NAMALWA (cell line): ENCODE measurements at places on chromosomes 4 and X.

- no peak for DNase-seq
Observed at GRCh38 chrX:120459309-120459708, 9.8 kb downstream of the LAMP2 start.

DNA sequence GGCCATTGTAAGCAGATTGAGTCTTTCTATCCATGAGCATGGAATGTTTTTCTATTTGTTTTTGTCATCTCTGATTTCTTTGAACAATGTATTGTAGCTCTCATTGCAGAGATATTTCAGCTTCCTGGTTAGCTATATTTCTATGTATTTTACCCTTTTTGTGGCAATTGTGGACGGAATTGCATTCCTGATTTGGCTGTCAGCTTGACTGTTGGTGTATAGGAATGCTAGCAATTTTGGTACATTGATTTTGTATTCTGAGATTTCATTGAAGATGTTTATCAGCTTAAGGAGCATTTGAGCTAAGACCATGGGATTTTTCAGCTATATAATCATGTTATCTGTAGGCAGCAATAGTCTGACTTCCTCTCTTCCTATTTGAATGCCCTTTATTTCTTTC is 154.6 kb downstream of the GUCY2F start:
- DNase-seq, result no peak

GRCh38 chr4:173531086-173531965 is 1.3 kb upstream of the HAND2 start:
- DNase-seq, result no peak

DNA sequence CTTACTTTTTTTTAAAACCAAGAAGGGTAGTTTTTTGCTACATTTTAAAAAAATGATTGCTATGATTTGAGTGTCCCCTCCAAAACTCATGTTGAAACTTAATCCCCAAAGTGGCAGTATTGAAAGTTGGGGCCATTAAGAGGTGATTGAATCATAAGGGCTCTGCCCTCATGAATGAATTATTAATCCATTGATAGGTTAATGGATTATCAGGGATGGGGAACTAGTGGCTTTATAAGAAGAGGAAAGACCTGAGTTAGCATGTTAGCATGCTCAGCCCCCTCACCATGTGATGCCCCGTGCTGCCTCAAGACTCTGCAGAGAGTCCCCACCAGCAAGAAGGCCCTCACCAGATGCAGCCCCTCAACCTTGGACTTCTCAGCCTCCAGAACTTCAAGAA is 31.0 kb downstream of the SMIM43 start:
- DNase-seq, result no peak

DNA sequence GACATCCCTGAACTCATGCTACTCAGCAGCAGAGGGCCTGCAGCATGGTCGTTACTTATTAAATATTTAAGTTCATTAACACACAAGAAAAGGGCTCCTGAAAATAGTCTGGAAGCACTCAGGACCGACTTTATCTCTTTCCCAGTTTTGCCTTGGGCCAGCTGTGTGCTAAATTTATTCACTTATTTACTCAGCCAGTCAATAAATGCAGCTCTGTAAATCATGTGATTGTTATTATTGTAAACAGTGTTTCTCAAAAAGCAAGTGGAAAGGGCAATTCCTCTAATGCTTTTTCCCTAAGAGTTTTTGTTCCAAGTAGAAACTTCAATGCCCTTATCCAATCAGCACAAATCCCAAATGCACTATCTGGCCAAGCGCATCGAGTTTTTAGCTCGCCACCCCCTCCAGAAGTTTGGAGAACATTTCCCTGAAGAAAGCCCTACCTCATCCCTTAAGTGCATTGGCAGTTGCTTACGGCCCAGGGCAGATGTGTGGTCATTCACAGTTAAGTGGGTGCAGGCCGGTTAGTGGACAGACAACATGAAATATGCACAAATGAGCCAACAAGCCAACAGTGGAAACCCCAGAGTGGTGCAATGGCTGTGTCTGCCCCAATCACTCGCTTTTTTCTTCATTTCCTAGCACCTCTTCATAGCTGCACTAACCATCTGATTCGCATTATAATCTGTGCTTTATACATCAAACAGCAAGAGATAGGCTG is 125.8 kb downstream of the SMIM20 start:
- no peak for DNase-seq

- no peak for DNase-seq
Observed at GRCh38 chr4:173525118-173526011, 4.7 kb downstream of the HAND2 start.

GRCh38 chr4:121712001-121712651 is 15.3 kb upstream of the ANXA5 start:
- no peak for DNase-seq

- no peak for DNase-seq
Observed at GRCh38 chr4:155657169-155657568, 9.5 kb upstream of the GUCY1A1 start.

GRCh38 chr4:163621821-163622220 is 127.3 kb downstream of the TMA16 start:
- no peak for DNase-seq

DNA sequence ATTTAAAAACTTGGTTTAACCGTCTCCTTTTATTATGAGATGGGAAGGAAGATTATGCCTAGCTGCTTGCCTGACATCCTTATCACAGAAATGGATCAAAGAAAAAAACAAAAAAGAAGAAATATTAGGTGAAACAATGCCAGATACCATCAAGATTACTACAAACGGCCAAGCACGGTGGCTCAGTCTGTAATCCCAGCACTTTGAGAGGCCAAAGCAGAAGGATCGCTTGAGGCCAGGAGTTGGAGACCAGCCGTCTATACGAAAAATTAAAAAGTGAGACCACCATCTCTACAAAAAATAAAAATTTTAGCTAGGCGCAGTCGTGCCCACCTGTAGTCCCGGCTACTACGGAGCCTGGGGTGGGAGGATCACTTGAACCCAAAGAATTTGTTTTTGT is 2.3 kb downstream of the FRYL start:
- no peak for DNase-seq

DNA sequence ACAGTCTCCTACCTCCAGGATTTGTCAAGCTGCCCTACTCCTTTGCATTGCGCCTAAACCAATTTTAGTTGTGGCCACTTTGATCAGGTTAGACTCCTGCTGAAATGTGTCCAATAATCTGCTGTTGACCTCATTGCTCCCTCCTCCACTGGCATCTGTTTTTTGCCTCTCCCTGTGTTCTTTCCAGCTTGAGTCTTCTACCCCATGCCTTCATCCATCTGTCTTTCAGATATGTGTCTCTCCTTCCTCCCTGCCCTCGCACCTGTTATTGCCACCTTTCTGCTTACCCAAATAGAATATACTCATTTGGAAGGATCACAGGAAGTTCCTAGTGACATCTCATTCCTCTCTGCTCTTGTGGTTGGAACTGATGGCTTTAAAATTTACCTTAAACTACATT is 366.6 kb upstream of the CLNK start:
- DNase-seq, result no peak

DNA sequence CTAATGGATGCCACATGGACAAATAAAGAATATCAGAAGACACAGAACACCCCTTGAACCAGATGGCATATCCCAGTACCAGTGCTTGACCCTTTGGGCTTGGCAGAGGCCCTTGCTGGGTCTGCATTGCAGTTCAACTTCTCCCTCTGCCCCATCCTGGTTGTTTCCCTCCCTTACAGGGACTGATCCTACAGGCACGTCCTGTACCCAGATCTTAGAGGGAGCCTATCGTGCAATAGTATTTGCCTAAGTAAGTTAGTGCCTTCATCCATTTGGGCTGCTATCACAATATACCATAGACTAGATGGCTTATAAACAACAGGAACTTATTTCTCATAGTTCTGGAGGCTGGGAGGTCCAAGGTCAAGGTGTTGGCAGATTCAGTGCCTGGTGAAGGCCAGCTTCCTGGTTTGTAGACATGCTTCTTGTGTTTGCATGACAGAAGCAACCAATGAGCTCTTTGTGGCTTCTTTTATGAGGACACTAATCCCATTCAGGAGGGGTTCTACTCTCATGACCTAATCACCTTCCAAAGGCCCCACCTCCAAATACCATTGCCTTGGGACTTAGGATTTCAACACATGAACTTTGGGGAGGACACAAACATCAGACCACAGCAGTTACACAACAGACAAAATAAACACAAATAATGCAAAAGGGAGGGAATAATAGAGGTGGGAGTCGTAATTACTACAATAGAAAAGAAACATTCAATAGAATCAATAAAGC is 146.5 kb upstream of the MSX1 start:
- no peak for DNase-seq

- no peak for DNase-seq
Observed at GRCh38 chr4:184790826-184791225, 34.9 kb downstream of the ACSL1 start.

GRCh38 chrX:133699023-133699728 is 283.9 kb upstream of the GPC4 start:
- no peak for DNase-seq

GRCh38 chr4:183241322-183241640 is 78.8 kb downstream of the CLDN22 start:
- no peak for DNase-seq

DNA sequence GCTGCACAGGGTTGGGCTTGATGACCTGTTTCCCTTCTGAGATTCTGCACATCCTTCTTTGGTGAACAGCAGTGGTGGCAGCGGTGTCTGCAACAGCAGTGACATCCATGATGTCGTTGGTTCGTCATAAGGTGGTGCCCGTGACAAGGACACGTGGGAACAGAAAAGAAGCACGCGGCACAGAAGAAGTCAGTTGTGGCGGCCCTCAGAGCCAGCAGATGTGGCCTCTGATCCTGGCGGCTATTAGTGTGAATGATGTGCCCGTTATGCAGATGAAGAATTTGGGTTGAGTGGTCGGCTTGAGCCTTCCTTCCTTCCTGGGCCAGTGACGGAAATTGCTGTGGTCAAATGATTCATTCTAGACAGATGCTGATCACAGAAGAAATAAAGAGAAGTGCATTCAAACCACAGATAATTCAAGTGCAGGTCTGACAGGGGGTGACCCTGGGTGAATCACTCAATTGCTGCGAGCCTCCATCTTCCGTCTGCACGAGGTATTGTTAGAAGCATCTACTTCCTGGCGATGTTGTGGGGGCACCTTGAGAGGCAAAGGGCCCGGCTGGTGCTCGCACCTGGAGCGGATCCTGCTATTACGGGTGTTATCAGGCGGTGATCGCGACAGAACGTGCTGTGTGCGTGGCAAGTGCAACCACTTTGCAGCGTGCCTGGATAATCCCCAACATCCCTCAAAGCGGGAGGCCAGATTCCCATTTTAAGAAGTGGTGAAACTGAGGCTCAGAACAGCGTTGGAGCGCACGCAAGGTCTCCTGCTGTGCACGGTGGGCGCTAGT is 215.2 kb upstream of the PSAPL1 start:
- DNase-seq, result no peak

DNA sequence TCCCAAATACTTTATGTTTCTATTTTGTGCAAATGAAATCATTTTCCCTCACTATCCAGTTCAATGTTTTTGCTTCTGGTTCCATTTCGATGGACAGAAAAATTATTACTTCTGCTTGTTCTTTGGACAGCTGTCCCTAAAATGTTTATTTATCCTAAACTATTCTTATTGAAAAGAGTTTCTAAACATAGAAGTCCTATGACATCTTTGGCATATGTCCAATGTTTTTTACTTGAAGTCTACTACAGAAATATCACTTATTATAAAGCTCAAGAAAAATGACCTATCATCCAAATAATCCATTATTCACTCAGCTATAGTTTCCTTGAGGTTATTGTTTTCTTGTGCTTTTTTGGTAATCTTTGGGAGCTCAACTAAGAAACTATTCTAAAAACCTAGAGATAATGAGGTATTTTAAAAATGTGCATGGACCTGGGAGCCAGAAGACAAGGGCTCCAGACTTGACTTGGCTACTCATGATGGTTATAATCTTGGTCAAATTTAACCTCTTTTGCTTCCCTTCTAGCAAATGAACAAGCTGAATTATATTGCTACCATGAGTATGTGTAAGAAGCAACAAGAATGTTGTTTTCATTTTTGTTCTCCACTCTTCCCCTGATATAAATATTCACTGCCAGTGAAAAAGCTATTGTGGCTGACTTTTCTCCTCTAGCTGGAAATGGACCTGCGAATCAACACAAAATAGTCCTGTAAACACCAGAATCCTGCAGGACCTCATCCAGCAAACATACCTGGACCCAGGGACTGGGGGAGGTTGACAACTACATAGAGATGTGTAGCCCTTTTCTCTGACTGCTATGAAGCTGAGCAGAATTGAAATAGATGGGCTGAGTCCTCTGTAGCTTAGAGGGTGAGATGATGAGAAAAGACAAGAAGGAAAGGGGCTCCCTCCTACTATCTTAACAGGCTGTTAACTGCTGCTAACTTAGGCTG is 137.4 kb downstream of the FRYL start:
- DNase-seq, result no peak

DNA sequence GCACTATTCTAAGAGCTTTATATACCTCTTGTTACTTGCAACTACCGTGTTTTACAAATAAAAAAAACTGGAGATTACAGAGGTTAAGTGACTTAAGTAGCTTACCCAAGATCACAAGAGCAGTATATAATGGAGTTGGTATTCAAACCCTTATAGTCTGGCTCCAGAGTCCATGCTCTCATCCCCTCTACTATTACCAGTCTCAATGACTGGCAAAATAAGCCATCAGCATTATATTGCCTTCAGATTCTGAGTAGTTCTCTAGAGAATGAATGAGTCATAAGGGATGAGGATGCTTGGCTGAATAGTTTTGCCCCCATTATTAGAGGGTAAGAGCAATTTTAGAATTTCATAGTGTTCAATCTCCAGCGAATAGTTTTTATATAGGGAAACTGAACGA is 170.1 kb upstream of the ATOH1 start:
- no peak for DNase-seq

DNA sequence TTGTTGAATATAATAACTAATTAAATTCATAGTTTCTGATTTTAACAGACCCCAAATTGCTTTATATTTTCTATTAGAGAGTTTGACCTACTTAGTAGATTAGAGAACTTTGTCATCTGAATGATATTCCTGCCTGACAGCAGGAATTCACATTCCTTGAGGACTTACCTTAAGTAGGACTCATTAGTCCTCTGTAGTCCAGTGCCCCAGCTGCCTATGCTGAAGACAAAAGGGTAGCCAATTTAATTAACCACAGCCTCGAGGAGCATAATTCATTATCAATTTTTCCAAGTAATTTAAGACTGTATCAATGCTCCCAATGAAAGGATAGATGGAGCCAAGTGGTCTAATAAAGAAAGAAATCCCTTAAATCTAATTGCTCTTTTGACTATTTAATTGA is 1405.0 kb upstream of the IGFBP7 start:
- no peak for DNase-seq

GRCh38 chr4:169682372-169683047 is 62.1 kb downstream of the CLCN3 start:
- no peak for DNase-seq

GRCh38 chrX:45518552-45518951 is 317.9 kb upstream of the DIPK2B start:
- no peak for DNase-seq

DNA sequence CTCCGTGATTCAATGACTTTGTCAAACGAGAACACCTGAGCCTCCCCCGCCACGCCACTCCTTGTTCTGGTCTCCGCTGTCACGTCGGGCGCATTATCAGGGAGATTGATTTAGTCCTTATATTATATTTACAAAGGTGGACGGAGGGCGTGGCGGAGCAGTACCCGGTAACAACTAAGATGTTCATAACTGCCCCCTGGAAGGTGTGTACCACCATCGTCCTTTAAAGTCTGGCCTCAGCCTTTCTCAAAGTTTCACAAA is 284.2 kb downstream of the PACRGL start:
- DNase-seq, result no peak

GRCh38 chrX:129629837-129630236 is 24.9 kb downstream of the APLN start:
- no peak for DNase-seq

- no peak for DNase-seq
Observed at GRCh38 chr4:168877511-168878491, 132.3 kb downstream of the CBR4 start.

- no peak for DNase-seq
Observed at GRCh38 chr4:165580351-165580905, 201.6 kb downstream of the CPE start.
